Smooth muscle cell of the brain vasculature (primary cell): ENCODE measurements at places on chromosomes 4 and X.

- no peak for DNase-seq
Observed at GRCh38 chrX:29040160-29040559, 452.9 kb downstream of the IL1RAPL1 start.

DNA sequence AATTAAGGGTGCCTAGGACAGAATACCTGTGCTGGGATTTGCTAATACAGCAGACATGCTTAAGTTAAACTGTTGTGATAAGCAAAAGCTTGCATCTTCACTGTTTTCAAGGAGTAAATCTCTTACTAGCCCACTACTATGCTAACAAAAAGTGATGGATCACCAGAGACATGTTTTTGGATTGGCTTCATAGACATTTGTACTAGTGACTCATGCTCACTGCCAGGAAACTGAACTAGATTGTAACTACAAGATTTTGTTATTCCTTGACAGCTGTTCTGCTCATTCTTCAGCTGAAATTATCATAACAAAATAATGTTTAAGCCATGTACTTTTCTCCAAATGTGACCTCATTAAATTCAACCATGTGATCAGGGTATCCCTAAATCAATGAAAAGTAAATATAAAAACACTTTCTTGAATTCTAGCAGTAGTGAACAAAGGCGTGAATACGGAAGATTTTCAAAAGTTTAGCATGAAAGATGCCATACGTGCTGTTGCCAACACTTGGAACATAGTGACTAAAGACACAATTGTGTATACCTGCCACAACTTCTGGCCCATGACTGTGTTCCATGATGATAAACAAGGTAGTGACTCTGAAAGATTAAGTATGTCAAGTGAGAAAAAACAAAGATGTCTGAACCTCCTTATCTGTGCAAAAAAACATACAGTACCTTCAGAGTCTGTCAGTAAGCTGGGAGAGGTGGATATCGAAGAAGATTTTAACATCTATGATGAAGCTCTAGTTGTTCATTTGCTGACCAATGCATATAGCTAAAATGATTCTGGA is 154.0 kb downstream of the BTC start:
- DNase-seq = no peak

DNA sequence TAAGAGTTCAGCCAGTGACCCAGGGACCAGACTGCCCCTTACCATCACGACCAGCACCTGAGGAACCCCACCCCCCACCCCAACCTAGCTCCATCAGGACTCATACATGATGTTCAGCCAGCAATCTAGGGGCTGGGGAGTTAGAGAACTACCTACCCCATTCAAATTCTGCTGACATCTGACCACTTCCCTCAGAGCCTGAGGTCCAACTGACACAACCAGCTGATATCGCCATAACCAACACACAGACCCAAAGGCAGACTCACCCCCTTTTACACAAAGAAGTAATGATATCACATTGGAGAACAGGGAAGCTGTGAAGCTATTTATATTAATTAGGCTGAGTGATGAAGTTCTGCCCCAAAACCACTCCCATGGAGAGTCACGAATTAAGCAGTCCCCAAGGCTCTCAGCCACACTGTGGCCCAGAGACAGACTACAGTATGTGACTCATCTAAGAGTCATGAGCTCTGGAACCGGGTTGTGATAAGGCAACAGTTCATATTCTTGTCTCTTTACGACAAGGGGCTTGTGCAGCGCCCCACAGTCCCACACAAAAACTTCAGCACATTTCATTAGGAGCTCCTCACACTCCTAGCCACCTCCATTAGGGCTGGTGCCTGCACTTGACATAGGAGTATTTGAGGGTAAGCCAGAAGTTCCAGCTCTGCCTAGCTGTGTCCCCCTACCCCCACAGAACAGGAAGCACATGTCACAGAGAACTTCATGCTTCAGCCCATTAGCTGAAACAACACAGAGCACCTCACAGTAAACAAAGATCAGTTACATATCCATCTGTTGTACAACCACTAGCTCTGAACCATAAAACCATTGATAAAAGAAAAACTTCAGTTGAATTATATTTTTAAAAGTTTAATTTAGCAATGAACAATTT is 184.7 kb upstream of the ZCCHC13 start:
- no peak for DNase-seq

DNA sequence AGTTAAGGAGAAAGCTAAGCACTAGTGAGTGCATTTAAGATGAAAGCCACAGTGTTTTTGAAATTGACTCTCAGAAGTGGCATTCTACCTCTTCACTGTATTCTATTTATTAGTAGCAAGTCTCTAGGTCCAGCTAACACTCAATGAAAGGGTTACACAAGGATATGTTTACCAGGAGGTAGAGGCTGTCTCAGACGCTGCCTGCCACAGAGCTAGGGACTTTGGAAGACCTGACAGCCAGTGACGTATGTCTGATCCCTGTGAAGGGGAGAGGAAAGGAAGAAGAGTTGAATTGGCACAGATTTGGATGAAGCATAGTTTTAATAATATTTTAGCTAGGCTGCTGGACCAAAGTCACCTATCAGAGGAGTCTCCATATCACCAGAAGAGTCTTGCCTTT is 36.5 kb upstream of the KLHL2 start:
- DNase-seq = no peak

- DNase-seq = no peak
Observed at GRCh38 chr4:163048447-163048846, 118.2 kb downstream of the NAF1 start.

- DNase-seq = peak; percentile 85
Observed at GRCh38 chr4:172982151-172982590, 186.4 kb upstream of the GALNT7 start.

DNA sequence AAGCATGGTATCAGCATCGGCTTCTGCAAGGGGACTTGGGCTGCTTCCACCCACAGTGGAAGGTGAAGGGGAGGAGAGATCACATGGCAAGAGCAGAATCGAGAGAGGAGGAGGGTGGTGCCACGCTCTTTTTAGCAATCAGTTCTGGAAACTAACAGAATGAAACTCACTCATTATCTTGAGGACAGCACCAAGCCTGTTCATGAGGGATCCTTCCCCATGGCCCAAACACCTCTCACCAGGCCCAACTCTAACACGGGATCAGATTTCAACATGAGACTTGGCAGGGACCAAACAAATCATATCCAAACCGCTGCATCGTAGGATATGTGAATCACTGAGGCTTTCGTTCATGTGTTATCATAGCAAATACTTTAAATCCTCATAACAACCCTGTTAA is 125.5 kb downstream of the GPC3 start:
- no peak for DNase-seq

DNA sequence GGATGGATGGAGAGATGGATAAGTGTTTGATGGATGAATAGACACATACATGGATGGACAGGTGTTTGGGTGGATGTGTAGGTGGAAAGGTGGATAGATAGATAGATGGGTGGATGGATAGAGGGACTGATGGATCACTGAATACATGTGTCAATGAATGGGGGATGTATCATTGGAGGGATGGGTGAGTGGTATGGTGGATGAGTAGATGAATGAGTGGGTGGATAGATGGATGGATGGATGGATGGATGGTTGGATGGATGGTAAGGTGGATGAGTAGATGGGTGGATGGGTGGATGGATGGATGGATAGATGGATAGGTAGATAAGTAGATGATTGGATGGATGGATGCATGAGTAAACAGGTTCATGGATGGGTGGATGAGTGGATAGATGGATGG is 41.1 kb upstream of the CD99 start:
- DNase-seq = no peak

GRCh38 chrX:118724775-118725174 is 2.6 kb upstream of the IL13RA1 start:
- no peak for DNase-seq

DNA sequence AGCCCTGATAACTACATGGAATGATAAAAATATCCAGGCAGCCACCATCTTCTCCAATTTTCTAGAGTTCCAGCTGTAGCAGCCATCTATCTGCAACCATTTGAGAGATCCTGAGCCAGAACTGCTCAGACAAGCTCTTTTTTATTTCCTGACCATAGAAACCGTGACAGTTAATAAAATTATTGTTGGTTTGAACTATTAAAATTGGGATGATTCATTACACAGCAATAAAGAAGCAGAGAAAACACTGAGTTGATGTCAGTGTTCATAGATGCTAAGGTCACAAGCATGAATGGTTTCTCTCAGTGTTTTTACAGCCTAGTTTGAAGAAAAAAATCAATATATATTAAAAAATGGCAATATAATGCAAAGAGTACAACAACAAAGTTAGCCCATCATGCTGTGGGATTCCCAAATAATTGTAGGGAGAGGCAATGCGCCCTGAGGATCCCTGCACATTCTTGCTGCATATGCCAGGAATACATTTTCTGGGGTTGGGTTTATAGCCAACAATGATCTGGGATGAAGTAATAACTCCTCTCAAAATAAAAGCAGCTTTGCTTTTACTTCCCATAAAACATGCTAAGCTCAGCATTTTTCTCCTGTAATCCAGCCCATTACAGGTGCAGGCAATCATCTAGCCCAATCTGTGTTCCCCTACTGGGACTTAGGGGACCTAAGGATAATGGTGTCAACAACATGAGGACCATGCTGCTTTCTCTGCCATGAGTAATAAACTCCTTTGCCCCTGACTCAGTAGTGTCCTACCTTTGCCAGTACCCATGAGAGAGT is 84.0 kb downstream of the PABPC4L start:
- no peak for DNase-seq

DNA sequence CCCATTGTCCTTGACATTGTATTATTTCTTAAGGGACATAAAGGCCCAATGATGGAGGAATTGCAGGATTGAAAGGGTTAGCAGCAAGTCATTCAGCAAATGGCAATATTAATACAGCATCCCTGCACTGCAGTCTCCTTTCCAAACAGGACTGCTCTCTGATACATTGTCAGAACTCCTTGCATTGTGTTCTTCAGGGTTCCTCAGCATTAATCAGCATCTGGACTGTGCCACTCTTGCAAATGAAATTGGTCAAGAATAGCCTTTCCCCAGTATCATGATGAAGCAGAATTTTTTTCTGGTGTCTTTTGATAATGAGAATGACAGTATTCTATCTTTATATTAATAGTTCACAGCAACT is 272.6 kb upstream of the HAND2 start:
- no peak for DNase-seq

- no peak for DNase-seq
Observed at GRCh38 chr4:108586778-108587177, 33.6 kb upstream of the RPL34 start.

DNA sequence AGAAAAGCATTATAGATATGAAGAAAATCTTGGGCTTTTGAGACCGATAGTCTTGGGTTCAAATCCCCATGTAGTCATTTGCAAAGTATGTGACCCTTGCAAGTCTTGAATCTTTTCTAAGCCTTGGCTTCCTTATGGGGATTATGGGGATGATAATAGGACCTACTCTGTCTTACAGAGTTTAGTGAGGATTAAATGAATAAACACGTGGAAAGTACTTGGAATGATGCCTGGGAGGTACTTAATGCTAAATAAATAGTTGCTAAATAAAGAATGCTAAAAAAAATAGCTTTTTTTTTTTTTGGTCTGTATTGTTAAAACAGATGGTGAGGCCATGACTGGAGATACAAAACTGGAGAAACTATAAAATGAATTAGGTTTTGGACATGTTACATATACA is 292.7 kb downstream of the GPAT3 start:
- peak; percentile 2 for DNase-seq

DNA sequence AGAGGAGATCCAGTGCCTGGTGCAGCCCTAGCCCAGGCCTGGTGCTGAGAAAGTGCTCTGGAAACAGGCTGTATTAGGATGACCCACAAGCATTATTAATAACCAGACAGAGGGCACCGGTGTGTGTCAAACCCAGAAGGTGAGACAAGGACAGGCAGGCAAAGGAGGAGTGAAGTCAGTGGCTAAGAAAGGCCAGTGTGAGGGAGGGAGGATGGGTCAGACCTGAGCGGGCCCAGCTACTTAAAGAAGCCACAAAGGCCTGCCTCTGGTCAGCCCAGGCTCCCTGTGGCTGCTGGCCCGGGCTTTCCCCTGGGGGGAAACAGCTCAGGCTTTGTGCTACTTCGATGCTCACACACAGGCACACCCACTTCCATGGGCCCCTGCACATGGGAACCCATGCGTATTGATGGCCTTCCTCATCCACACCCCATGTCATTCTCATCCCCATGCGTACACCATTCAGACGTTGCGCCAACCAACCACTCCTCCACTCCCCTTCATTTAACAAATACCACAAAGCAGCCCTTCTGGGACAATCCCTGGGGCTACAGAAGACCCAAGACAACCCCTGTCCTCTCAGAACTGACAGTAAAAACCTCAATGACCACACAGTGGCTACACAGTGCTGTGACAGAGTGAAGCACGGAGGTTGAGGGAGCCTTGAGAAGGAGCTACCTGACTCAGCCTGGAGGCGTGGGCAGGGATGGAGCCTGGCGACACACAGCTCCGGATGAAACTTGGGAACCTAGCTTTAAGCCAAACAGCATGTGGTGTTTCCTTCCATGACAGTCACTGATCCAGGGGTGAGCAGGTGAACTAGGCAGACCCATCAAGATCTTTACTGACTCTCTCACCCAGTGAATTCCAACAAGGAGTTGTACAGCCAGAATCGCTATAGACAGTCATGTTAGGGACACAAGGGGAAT is 24.9 kb upstream of the MTM1 start:
- no peak for DNase-seq

DNA sequence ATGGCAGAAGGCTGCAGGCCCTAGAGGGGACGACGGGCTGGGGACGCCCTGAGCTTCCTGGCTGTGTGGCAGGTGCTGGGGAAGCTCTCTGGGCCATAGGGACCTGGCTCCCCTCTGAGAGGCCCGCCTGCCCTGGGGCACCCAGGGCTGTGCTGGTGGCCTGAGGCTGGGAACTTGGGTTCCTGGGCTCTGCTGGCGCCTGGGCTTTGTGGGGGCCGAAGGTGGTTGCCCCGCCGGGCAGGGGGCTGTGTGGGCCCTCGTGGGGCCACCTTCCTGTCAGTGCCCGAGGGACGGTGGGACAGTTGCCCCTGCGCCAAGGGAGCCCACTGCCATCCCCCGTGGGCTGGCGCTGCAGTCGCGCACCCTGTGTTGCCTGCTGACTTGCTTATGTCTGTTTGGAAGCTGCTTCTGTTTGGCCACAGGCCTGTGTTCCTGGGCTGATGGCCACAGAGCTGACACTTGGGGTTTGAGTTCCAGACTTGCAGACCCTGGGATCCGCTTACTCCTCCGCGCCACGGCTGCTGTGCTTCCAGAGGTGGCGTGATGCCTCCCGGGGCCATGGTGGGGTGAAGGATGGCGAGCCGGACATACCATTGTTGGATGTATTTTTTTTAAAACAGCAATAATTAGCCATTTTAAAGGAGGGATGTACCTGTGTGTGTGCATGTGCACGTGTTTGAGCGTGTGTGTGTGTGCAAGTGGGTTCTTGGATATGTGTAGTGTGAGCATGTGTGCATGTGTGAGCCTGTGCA is 8.5 kb downstream of the NAT8L start:
- no peak for DNase-seq

- no peak for DNase-seq
Observed at GRCh38 chrX:25873196-25873595, 264.9 kb upstream of the MAGEB18 start.

- DNase-seq = no peak
Observed at GRCh38 chr4:1014291-1015167, 3.1 kb downstream of the FGFRL1 start.
